NCI-H774 (cell line): ENCODE measurements at places on chromosomes 4 and X.
A peak's percentile ranks its signal among the peaks of the same experiment; 100 is the strongest.

GRCh38 chr4:36445480-36445879 is 164.1 kb downstream of the DTHD1 start:
- no peak for DNase-seq

GRCh38 chr4:180811556-180811955 is 1431.6 kb upstream of the TENM3 start:
- DNase-seq = no peak

DNA sequence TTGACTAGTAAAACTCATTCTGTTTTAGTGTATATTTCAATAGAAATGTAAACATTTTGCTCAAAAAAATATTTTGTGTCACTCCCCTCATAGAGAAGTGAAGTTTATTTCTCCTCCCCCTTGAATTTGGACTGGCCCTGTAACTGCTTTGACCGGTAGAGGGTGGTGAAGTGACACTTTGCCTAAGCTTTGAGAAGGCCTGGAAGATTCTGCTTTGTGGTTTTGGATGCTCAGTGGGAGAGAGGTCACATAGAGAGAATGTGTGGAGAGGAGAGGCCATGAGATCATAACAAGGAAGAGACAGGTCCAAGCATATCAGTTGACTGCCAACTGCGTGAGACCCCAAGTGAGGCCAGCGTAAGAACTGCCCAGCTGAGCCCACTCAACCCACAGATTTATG is 19.1 kb upstream of the ARX start:
- no peak for DNase-seq

- no peak for DNase-seq
Observed at GRCh38 chr4:93960450-93960849, 131.9 kb downstream of the ATOH1 start.

DNA sequence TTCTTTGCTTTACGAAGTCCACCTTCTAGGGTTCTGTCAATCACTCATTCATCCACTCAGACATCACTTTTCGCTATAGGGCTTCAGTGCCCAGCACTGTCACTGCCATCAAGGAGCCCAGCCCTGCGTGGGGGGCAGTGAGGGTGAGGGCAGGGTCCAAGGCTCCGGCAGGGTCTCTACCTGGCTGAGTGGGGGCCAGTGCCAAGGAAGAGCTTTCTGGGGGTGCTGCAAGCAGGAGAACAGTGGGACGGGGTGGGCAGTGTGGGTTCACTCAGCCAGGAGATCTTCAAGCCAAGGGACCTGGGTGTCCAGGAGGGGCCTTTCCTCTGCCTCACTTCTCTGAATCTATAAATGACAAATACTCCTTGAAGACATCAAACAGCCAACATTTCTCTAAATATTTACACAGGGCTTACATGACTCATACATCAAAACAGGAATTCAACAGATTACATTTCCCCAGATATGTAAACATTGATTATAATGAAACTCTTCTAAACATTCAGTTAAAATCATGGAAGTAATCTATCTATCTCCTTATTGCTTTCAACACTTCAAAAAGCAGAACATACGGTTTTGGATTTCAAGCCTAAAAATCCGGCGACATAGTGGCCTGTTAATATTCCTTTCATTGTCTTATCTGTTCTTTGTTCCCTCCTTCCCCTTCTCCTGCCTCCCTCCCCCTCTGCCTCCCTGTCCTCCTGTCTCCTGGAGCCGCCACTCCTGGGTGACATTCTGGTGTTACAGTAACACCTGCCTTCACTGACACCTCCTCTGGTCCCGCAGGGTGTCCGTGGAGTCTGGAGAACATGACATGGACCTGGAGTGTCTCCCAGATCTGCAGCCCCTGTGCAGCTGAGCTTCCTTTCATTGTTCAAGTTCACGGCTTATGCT is 94.4 kb upstream of the ADRA2C start:
- DNase-seq = no peak

GRCh38 chr4:31998807-31999206 is 1278.6 kb downstream of the PCDH7 start:
- no peak for DNase-seq

GRCh38 chrX:105483011-105483410 is 262.5 kb upstream of the TEX13A start:
- no peak for DNase-seq

DNA sequence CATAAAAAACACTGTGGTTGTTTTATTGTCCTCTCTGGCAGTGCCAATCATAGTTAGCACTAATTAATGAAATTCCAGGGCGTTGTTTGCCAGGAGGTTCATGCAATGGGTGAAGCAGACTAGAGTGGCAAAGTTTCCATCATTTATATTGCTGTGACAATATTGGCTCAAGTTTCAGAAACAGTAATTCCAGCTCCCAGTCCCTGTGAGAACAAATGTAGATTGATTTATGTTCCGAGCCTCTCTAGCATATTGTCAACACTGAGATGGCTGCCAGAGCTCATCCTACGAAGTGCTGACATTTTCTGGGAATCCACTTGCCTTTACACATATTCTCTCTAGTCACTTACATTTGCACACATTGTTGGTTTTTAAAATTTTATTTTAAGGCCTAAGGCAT is 440.0 kb upstream of the IGFBP7 start:
- DNase-seq = peak; percentile 71

- no peak for DNase-seq
Observed at GRCh38 chr4:159178979-159179969, 76.4 kb downstream of the RAPGEF2 start.

DNA sequence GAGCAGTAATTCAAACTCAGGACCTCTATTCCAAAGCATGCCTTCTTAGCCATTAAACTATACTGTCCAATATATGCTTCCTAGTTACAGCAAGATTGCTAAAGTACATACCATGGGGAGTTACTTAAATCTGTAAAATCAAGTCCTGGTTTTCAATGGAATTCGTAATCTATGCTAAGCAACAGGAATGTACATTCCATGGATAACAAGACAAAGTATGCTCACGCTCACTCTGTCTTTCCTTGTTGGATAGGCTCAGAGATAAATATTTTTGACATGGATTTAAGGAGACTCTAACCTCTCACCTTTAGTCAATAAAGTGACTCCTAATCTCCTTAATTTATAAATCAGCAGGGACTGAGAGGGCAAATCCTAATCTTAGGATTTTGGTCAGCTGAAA is 47.3 kb upstream of the STK26 start:
- DNase-seq = no peak

GRCh38 chr4:1683261-1683735 is 815 bp downstream of the FAM53A start:
- DNase-seq = no peak
